HuH-7 (cell line): ENCODE measurements at places on chromosomes 1 and 21.
A peak's percentile ranks its signal among the peaks of the same experiment; 100 is the strongest.

GRCh38 chr1:108097018-108097417 is 103.1 kb downstream of the SLC25A24 start:
- DNase-seq = no peak

DNA sequence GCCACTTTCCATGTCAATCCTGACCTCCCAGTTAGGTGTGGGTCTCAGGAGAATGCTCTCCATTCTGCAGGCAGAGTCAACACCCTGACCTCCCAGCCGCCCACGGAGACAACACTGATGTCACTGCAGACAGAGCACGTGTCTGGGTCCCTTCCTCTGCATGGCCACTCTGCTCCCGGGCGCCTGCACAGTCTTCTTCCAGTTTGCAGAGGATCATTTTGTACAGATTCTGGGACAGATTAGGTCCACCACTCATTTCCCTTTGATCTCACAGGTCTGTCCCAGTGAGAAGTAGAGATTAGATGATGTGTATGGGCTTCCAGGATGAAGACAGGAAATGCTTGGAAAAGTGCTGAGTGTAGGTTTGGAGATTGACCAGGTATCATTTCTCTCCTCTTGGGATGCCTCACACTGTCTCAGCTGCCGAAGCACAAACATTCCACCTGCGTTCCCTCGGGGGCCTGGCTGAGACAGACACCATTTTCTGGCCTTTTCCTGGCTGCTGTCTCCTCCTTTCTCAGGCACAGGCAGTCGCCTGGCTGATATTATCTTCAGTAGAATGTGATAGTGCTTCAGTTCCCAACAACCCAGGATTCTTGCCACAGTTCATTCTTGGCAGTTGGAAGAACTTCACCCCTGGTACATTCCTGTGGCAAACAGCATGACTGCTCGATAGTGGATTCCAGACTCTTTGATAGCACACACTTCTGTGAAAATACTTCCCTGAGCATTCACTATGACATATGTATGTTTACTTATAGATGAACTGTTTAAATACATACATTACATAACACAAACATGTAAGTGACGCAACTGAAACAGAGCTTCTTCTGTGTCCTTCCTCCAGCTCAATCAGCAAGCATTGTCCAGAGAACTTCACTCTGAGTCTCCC is 7.9 kb downstream of the MYBPHL start:
- DNase-seq = peak; percentile 23

GRCh38 chr1:104987210-104987609 is 1237.5 kb downstream of the AMY1C start:
- DNase-seq = no peak

GRCh38 chr1:157628773-157629172 is 30.9 kb upstream of the FCRL4 start:
- no peak for DNase-seq

DNA sequence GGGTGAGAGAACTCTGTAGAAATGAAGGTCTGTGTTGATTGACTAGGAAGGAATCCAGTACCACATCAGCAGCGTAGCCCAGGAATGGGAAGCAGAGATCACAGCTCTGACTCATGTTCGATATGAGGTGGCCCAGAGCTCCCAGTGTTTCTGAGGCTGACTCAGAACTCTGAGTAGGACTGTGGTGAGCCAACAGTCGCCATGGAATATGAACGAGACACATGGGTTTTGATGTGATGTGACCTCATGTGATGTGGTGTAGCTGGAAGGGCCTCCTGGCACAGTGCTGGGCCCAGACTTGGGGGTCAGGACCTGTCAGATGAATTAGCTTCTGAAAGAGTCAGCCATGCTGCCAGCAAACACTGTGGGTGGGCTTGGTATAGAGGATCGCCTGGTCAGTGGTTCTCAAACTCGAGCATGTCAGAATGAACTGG is 237.0 kb downstream of the MRPL39 start:
- DNase-seq = no peak

- no peak for DNase-seq
Measured at GRCh38 chr1:225849925-225850324, 32.3 kb downstream of the TMEM63A start.
